CD4-positive, alpha-beta T cell (primary cell): ENCODE measurements at places on chromosomes 4 and X.
A peak's percentile ranks its signal among the peaks of the same experiment; 100 is the strongest.

GRCh38 chr4:19927381-19927780 lies 324.3 kb upstream of the SLIT2 start:
- no peak for DNase-seq

DNA sequence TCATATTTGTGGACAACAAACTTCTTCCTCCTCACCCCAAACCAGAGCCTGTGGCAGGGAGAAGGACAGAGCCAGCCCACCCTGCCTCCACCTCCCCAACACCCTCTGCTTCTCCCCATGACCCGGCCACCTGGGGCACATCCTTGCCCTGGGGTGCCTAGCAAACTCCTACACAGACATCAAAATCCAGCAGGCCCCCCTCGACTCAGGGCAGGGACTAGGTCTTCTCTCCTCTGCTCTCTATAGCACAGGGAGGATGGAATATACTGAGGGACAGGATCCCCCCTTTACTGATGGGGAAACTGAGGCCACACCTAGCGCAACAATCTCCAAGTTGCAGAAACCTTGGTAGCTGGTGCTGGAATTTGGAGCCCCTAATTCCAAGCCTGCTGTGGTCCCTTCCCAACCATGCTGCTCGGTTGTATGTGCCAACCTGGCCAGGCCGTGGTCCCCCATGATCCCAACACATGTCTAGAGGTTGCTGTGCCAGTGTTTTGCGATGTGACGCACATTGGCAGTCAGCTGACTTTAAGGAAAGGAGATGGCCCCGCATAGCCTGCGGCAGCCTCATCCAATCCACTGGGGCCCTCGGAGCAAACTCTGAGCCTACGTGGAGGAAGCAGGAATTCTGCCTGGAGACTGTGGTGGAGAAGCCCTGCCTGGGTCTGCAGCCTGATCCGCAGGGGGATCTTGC lies 53.9 kb upstream of the ADRA2C start:
- DNase-seq, result no peak

DNA sequence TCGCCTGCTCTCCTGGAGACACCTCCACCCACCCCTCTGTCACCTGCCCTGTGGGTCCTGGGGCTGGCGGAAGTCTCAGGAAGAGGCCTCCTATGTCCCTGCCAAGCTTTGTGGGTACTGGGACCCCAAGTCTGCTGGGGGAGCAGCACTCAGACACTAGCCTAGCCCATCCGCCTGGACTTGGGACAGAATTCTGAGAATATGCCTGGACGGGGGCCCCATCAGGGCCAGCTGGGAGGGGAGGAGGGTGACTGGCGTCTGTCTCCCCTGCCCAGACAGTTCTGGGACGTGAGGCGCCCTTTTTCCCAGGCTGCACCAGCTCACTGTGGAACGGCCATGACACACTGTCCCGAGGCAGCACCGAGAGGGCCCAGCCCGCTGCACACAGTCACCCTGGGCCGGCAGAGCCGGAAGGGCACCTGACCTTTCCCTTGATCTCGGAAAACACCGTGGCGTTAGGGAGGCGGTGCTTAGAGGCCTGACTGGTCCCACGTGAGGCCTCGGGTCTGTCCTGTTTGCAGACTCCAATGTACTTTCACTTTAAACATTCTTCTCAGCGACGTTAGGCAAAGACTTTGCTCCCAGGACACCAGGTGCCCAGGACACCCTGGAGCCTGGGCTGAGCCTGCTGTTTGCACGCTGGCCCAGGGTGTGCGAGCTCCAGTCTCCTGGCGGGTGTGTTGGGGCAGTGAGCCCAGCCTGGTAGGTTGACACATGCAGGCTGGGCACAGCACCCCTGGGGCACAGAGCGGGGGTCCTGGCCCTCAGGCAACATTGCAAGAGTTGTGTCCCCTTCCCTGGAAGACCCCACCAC lies 700 bp downstream of the SLC26A1 start:
- DNase-seq, result no peak

GRCh38 chr4:111433441-111433840 lies 711.8 kb upstream of the FAM241A start:
- DNase-seq, result no peak

DNA sequence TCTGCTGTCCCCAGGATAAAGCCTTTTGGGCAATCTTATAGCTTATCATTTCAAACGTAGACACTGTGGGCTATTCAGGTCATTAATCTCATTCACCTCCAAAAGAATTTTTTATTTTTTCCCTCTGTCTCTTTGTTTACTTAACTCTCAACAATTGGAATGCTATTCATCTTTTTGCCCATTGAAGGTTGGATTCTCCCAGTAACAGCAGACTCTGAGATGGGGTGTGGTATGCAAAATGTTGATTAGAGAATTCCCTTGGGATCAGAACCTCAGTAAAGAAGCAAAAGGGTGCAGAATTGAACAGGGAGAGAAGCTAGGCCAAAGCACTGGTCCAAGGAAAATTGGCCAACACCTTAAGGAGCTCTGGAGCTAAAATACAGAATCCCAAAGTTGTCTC lies 60.4 kb downstream of the CAMK2D start:
- no peak for DNase-seq

GRCh38 chrX:129781134-129781672 lies 1.5 kb downstream of the SASH3 start:
- DNase-seq, result peak; percentile 84

DNA sequence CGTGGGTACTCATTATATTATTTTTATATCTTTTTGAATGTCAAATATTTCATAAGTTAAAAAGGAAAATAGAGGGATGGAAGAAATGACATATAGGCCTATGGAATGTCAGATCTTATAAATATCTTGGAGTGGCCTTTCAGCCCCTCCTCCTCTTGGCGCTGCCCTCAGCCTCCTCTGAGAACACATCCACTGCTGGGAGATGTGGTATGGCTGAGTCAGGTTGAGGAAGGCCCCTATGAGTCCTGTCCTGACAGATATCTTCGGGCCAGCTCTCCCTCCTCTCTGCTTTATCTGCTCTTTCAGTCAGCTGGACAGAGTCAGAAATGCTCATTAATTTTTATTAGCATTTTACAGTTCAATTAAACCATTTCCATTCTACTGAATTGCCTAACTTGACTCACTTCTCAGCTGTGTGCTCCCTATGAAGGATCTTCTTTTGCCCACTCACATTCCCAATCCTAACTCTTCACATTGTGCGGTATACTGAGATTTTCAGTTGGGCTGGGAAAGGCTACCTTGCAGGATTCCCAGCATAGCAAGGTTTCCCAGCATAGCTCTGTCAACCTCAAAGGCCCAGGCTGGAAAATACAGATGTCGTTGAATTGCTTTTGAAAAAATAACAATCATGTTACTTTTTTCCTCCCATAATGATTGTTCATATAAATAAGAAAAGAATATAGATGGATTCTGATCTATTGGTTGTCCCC lies 128.0 kb downstream of the ARHGEF9 start:
- DNase-seq, result no peak

- no peak for DNase-seq
These were observed 219.3 kb upstream of the FTHL17 start for GRCh38 chrX:31291131-31291530.

DNA sequence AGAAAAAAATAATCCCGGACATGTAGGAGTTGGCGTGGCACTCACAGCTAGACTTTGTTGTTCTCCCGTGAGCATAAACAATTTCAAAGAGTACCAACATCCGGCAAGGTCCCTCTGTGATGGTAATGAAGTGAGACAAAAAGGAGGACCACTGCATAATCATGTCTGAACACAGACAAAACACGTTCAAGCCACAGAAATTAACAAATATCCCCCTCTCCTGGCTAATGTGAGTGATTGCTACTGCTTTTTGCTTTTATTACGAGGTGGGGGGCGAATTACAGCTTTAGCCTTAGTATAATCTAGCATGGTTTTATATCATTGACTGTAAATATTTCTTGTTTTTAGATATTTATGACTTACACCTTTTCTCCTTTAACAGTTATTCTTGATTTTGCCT lies 118.5 kb downstream of the PLS3 start:
- no peak for DNase-seq

- peak; percentile 74 for DNase-seq
These were observed 1.8 kb downstream of the SEPTIN6 start for GRCh38 chrX:119690921-119691716.

GRCh38 chr4:9976781-9977180 lies 44.5 kb downstream of the SLC2A9 start:
- DNase-seq, result no peak

- no peak for DNase-seq
These were observed 59.1 kb upstream of the USP9X start for GRCh38 chrX:41025926-41026701.

- DNase-seq, result no peak
These were observed 250.4 kb downstream of the ADAMTS3 start for GRCh38 chr4:72318421-72319170.

DNA sequence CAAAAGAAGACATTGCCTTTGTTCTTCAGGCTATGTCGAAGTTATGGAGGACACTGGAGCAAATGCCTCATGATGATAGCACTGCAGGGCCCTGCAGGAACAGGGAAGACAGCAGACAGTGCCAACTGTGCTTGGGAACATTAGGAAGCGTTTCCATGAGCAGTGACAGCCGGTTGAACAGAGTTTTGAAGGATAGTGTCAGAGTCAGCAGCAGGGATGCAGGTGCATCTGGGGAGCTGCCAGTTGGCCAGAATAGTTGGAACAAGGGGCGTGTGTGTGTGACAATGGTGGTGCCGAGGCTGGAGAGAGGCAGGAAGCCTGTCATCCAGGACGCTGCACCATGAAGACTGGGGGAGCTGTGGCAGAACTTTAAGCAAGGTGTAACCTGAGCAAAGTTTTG lies 88.6 kb downstream of the SHROOM3 start:
- DNase-seq, result no peak

DNA sequence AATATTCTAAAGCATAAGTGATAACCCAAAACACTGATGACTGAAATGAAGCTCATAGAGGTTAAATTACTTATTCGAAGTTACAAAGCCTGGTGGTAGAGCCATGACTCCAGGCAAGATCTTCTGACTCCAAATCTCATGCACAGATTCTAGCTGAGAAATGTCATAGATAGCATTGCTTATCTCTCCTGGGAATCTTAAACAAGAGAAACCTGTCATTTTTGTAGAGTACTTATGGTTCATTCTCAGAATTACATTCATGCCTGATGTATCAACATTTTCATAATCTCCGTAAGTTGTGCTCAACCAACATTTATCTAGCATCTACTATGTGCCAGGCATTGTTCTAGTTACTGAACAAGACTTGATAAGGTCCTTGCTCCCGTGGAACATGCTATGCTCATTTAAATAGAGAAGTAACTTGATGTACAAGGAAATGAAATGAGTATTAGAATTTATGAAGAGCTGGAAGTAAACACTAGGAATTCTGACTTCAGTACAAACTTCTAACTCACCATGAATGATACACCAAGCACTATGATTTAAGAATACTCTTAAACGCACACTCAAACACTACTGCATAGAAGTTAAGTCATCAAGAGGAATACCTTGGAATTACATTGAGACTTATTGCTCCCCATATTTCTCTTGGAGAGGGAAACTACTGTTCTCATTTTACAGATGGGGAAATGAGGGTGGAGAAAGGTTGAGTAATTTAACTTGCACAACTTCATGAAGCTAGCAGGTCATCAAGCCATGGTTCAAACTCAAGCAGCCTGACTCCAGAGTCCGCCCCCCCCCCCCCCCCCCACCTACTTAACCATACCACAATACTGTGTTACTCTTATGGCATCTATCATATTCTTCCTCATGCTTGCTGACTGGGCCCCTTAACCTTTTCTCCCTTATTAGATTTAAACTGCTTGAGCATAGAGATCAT lies 45.4 kb downstream of the MBNL3 start:
- DNase-seq, result no peak

DNA sequence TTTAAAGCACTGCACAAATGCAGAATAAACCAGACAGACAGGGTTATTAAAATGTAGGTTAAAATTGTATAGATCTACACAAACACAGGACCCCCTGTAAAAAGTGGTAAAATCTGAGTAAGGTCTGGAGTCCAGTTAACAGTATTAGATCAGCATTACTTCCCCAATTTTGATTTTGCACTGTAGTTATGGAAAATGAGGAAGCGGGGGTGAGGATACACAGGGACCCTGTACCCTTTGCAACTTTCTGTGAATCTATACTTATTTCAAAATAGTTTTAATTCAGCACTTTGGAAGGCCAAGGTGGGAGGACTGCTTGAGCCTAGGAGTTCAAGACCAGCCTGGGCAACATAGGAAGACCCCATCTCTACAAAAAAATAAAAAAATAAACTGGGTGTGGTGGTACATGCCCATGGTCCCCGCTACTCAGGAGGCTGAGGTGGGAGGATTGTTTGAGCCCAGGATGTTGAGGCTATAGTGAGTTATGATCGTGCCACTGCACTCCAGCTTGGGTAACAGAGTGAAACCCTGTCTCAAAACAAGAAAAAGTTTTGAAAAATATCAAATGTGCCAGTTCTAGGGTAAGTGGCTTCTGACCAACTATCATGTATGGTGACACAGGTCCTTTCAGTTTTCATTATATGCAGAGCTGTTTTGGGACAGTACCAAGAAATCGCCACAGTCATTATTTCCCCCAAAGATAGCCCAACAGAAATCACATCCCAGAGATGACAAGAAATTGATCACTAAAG lies 17.7 kb downstream of the SEL1L3 start:
- DNase-seq, result no peak

GRCh38 chr4:174538123-174538875 lies 16.0 kb upstream of the HPGD start:
- DNase-seq, result no peak

DNA sequence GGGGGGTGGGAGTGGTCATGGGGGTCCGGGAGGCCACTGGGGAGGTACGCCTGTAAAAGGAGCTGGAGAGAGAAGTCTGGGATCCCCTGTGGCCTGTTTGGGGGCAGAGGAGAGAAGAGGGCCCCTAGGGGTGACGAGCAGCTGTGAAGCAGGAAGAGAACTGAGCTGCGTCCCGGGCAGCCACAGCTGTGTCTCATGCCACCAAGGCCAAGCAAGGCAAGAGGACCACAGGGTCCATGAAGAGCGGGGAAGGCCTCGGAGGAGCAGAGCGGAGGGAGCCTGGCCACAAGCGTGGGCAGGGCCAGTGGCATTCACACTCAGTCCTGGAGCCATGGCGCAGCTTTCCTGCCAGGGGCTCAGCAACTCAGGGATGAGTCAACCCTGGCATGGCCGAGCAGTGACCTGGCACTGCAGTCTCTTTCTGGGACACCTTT lies 13.6 kb upstream of the NAT8L start:
- DNase-seq, result no peak

GRCh38 chr4:177322266-177322665 lies 12.6 kb downstream of the NEIL3 start:
- no peak for DNase-seq

GRCh38 chrX:31497086-31497485 lies 425.2 kb upstream of the FTHL17 start:
- no peak for DNase-seq

GRCh38 chr4:7466904-7467303 lies 32.2 kb upstream of the PSAPL1 start:
- no peak for DNase-seq

DNA sequence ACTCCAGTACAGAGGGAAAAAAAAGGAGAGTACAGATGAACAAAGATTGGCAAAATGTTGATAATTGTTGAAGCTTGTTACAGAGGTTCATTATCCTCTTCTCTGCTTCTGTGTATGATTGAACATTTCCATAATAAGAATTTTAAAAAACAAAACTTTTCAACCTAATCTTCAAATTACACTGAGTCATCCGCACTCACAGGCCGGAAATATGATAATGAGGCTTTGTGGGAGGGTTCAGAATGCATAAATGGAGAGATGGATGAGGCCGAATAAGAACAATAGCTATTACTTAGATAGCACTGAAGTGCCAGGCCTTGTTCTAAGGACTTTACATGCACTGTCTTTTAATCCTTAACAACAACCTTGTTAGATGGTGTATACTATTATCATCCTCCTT lies 4.6 kb upstream of the ERCC6L start:
- DNase-seq, result no peak

GRCh38 chr4:101793397-101793796 lies 2.9 kb downstream of the BANK1 start:
- no peak for DNase-seq

GRCh38 chrX:20225488-20225833 lies 41.2 kb downstream of the RPS6KA3 start:
- no peak for DNase-seq
